ENCODE measurements at places on chromosomes 7 and 10.
A peak's percentile ranks its signal among the peaks of the same experiment; 100 is the strongest.

- no peak for DNase-seq
Measured at GRCh38 chr10:66321723-66322665, 603.8 kb upstream of the LRRTM3 start.

GRCh38 chr7:129146237-129146979 lies 1.9 kb downstream of the TSPAN33 start:
- DNase-seq, result no peak

- no peak for DNase-seq
Measured at GRCh38 chr7:144812379-144813283, 23.2 kb downstream of the TPK1 start.

GRCh38 chr7:30893357-30893756 lies 18.3 kb upstream of the AQP1 start:
- peak; percentile 64 for DNase-seq

- no peak for DNase-seq
Measured at GRCh38 chr10:17409170-17409733, 45.1 kb downstream of the ST8SIA6 start.

DNA sequence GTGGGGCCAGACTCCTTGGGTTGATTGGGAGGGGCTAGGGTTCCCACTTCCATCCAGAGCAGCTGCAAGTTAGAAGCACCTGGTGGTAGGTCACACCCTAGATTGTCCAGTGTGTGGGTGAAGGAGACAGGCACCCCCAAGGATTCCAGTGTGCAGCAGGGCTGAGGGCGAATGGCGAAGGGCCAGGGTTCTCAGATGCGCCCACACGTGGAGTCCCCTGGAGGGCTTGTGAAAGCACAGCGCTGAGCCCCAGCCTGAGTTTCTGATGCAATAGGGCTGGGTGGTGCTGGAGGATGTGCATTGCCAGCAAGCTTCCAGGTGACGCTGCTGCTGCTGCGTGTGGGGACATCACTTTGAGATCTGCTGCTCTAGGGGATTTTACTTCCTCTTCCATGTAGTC lies 25.4 kb downstream of the TBATA start:
- no peak for DNase-seq

- no peak for DNase-seq
Measured at GRCh38 chr7:22387583-22387982, 30.6 kb upstream of the RAPGEF5 start.

DNA sequence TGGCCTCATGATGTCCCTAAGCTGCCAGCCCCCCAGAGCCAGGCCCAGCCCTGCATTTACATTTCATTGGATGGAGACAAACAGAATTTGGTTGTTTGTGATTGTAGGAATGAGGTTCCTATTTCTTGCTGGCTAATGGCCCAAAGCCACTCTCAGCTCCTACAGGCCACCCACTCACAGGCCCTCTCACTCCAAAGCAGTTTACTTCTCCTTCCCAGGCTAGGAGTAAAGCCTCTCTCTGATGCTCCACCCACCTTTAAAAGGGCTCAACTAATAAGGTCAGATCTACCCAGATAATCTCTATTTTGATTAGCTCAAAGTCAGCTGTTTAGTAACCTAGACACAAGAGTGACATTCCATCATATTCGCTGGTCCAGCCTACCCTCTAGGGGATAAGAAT lies 11.2 kb upstream of the CUZD1 start:
- DNase-seq, result no peak

DNA sequence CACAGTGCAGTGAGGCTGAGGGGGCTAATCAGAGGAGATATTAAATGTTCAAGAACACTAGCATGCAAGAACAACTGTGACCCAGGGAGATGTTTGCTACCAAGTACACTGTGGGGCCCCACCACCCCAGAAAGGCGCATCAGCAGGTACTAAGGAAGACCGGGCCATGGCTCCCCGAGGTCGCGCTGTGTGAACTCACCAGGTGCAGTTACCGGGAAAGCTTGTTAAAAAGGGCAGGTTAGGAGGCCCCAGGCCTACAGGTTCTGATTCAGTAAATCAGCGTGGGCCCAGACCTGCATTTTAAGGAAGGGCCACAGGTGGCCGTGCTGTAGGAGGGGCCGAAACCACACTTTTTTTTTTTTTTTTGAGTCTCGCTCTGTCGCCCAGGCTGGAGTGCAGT lies 54.6 kb downstream of the TMEM209 start:
- DNase-seq, result no peak

- DNase-seq, result no peak
Measured at GRCh38 chr7:111671927-111672326, 109.6 kb upstream of the IMMP2L start.

DNA sequence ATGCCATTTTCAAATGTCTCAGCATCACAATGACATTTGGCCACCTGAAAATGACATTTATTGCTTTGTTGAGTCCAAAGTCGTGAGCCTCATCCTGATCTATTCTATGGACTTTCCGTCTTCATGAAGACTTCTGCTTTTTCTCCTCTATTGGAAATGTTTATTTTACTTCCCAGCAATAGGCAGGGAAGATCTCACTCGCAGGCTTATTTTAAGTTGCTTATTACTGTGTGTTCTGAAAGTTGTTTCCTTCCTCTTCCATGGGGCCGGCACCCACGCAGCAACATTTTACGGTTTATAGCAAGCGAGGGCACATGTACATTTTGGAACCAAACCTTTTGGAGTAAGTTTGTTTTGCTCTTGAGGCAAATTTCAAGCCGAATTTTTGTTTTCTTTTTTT lies 221.0 kb upstream of the KLF6 start:
- DNase-seq, result peak; percentile 26

- DNase-seq, result no peak
Measured at GRCh38 chr10:77452952-77453564, 184.6 kb downstream of the KCNMA1 start.

DNA sequence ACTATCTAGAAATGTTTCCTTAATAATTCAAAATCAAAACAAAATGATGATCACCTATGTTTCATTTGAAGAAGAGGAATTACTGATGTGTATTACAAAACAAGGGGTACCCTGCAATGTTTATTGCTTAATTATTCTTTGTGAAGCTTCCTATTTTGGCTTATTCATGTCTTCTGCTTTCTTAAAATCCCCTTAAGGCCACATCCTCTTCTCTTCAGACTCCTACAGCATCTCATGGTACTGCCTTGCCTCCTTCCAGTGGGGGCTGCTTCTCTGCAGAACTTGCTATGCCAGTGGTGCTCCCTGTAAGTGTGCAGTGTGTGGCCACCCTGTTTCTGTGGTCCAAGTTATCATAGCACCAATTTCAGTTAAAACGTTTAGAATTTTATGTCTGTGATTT lies 35.0 kb downstream of the CCDC146 start:
- no peak for DNase-seq

DNA sequence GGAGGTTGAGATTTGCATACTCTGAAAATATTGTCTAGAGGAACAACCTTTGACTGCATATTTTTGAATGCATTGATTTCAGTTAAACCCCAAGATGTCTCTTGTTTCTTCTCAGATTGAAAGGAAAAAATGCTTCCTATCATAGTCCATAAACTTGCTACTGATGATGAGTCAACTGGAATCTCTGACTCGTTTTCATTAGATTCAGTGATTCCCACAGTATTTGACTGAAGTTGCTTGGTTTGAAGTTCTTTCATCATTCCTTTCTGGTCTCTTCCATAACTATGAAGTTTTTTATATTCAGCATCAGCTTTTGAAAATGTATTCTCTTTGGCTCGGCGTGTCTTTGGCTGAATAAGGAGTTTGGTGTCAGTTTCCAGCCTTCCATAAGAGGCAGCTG lies 10.7 kb downstream of the PEX1 start:
- no peak for DNase-seq

DNA sequence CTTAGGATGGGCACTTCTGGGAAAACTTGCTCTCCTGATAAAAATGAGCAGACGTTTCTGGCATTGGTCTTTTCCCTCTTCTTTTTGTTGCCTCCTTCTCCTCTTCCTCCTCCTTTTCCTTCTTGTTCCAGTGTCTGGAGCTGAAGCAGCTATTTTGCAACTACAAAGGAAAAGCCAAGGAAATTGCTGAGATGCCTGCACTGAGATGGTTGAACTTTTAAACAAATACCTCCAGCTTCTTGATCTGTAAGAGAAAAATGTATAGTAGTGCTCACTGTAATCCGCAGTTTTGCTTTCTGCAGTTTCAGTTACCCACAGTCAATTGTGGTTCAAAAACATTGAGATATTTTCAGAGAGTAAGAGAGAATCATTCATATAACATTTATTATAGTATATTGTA lies 7.5 kb upstream of the SND1 start:
- no peak for DNase-seq

- DNase-seq, result peak; percentile 18
Measured at GRCh38 chr10:6212806-6213205, 10.1 kb downstream of the PFKFB3 start.

- DNase-seq, result no peak
Measured at GRCh38 chr10:57830877-57831560, 436.7 kb downstream of the IPMK start.

- no peak for DNase-seq
Measured at GRCh38 chr10:128443925-128444518, 317.8 kb upstream of the MKI67 start.

DNA sequence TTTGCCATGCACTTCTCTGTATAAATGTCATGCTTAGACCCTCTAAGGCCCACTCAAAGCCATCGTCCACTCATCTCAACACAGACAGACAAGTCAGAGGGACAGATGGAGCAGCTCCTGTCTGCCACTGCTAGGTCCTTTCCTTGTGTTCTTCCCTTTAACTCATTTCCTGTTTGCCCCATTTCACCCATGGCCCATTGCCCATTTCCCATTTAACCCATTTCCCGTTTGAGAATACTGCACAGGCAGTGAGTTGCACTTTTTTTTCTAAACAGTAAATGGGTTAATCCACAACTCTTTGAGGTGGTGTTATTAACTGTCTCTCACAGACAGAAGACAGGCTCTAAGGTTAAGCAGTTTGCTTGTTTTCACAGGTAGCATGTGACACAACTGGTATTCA lies 179.3 kb downstream of the NPSR1 start:
- no peak for DNase-seq

- DNase-seq, result no peak
Measured at GRCh38 chr7:27999829-28000228, 180.8 kb downstream of the JAZF1 start.

DNA sequence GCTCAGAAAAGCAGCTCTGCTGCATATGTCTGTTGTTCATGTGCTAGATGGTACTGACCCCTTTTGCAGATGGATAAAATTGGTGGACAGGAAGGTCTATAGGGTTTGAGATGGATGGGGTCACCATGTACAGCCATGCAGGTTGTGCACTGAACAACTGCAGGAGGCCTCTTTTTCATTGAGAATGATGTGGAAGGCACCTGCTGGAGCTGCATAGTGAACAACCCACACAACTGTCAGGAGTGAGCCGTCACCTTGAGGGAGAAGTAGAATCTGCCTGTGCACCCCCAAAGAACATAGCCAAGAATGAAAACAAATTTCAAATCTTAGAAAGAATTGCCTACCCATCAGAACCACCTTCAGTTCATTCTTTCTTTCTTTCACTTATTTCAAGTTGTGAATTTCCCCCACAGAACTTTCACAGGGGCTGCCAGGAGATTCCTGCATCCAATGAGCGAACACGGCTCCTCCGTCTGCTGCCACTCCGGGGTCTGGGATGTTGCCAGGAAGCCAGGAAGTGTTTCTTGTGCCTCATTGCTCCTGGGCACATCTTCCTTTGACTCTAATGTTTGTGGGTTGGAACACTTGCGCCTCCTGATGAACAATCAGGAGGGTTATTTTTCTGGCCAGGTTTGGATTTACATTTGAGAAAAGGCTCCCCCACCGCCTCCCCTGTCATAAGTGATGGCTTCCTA lies 53.7 kb upstream of the DOCK1 start:
- DNase-seq, result no peak

DNA sequence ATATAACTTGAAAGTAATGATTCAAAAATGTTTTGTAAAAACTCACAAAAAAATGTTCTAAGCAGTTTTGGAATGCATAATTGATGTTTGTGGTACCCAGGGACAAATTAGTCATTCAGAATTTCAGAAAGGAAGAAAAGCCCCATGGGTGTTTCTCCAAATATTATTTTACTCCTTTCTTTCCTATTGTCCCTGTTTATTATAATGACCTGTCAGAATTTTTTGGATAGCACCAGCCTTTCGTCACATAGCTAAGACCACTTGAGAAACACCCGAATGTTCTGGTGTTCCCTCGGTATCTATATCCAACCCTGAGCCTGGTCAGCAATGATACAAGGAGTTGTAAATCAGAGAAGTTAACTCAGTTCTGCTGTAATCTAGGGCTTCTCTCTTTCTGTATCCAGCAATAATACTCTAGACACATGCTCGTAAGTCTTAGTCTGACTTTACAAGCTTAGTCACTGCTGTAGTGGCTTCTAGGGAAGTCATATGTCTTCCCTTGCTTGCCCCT lies 64.8 kb upstream of the MEOX2 start:
- no peak for DNase-seq

GRCh38 chr7:113143486-113144257 lies 25.3 kb upstream of the SMIM30 start:
- DNase-seq, result no peak

- DNase-seq, result no peak
Measured at GRCh38 chr7:30908681-30909080, 3.0 kb upstream of the AQP1 start.

DNA sequence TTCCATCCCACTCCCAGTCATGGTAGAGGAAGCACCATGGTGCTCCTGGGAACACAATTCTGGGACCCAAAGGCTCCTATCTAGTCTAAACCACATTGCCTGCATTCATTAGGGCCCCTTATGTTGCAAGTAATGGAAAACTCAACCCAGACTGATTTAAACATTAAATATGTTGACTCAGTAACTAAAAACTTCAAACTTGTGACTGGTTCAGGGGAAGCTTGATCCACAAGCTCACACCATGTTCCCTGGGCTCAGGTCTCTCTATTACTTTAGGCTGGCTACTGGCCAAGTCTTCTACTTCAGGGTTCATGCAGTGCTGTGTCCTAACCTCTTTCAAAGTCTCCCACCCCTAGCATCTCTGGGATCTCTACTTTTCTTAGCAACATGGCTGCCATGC lies 13.1 kb downstream of the WNT16 start:
- no peak for DNase-seq

DNA sequence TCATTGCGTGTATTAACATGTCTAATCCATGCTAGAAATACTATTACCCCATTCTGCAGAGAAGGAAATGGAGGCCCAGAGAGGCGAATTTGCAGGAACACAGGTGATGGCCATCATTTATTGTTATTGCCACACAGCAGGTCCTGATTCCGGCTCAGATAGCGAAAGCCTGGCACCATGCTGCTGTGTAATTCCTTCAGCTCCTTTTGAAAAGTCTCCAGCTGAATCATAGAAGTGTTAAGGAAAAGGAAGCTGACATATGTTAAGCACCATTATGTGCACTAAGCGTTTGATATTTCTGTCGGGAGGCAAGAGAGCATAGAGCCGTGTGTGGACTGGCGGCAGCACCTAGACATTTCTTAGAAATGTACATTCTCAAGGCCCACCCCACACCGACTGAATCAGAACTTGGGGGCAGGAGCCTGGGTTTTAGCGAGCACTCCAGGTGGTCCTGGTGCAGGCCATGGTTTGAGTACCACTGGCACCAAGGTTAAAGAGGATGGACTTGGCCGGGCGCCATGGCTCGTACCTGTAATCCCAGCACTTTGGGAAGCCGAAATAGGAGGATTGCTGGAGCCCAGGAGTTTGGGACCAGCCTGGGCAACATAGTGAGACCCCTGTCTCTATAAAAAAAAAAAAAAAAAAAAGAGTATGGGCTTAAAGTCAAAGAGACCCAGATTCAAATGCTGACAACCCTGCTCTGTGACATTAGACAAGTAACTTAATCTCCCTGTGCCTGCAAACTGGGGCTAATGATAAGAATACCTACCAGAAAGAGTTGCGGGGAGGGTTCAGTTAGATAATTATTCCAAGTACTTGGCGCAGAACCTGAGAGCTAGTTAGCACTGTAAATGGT lies 52.2 kb downstream of the UNC5B start:
- DNase-seq, result no peak

GRCh38 chr7:110852156-110852940 lies 238.6 kb upstream of the LRRN3 start:
- no peak for DNase-seq

GRCh38 chr10:73643362-73643761 lies 2.1 kb upstream of the MYOZ1 start:
- DNase-seq, result no peak

All from midbrain (tissue), 1 donor.